Stimulated activated CD4-positive, alpha-beta T cell treated with anti-CD3 and anti-CD28 coated beads, Interleukin-2, amount 100 ng/mL, for 4 hours (primary cell): ENCODE measurements at places on chromosomes 1 and 21.

- no peak for DNase-seq
Measured at GRCh38 chr1:191350938-191351337, 807.3 kb upstream of the RGS18 start.

- DNase-seq: no peak
Measured at GRCh38 chr1:41751804-41752513, 166.8 kb downstream of the HIVEP3 start.

- DNase-seq: no peak
Measured at GRCh38 chr1:185960422-185961321, 226.5 kb downstream of the HMCN1 start.

GRCh38 chr1:147648933-147649332, 21.4 kb downstream of the ACP6 start:
- DNase-seq: no peak

DNA sequence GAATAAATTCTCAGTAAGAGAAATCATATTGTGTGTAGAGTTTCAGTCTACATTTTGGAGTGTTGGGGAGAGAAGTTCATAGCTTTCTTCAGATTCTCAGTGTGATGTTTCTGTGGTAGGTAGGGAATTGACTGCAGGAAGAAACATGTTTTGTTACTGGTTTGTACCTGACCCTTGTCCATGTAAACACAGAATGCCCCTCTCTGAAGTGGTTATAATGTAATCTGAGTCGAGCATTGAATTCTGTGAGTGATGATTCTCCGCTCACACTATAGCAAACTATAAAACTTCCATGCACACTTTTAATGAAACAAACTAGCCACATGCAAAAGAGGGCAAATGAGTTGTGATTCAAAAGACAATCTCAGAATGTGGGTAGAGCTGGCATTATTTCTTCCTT, 433.2 kb downstream of the USP25 start:
- DNase-seq: no peak

DNA sequence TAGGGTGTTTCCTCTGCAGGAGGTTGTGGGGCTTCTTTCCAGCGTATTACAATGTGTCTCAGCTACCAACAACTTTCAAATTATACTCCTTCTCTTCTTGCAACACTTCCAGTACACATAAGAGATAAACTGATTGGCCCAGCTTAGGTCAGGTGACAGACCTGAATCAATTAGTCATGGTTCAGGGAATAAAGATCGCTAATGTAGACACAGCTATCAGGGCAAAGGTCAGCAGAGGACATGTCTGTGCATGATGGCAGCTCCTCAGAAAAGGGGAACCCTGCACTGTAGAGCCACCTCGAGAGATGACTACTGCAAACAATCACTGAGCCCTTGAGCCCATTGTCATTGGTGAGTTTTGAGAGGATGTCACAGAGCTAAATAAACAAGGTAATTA, 36.8 kb upstream of the PKN2 start:
- DNase-seq: no peak

GRCh38 chr1:9404117-9404914, 111.6 kb downstream of the SPSB1 start:
- no peak for DNase-seq

- no peak for DNase-seq
Measured at GRCh38 chr1:106956721-106957120, 99.8 kb upstream of the PRMT6 start.

DNA sequence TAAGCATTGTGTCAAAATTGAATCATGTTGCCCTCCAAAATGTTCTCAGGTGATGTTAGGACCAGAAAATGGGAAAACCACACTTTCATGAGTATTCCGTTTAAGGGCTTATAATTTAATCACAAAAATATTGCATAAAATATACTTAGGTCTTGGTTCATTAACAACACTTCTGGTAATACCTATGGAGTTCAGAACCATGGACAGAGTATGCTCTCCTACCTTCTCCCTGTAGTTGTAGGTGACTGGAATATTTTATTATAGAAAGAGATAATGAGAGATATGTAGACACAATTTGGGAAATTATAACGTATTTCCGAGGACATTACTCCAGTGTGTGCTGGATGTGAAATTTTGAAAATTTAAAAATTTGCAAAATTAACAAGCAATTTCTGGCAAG, 232.5 kb downstream of the NCAM2 start:
- DNase-seq: no peak

DNA sequence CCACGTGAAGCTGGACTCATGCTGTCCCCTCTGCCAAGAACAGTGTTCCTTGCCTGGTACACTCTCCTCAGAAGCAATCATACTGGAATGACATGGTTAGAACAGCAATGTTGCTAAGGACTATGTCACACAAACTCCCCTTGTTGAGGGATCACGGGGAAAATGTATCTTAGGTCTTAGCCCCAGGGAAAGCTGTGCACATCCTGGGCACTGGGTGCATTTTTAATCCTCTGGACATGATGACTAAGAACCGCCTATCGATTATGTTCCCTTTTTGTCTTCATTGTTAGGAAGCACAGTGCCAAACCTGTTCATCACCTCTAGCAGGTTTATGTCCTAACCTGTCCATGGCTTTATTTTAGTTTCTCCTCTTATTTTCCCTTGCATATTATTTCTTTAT, 115.1 kb downstream of the HIVEP3 start:
- DNase-seq: no peak

- no peak for DNase-seq
Measured at GRCh38 chr1:234106032-234106431, 201.6 kb downstream of the SLC35F3 start.

GRCh38 chr21:31318971-31319370, 25.1 kb downstream of the TIAM1 start:
- no peak for DNase-seq

- no peak for DNase-seq
Measured at GRCh38 chr1:167849666-167850065, 64.3 kb downstream of the ADCY10 start.

DNA sequence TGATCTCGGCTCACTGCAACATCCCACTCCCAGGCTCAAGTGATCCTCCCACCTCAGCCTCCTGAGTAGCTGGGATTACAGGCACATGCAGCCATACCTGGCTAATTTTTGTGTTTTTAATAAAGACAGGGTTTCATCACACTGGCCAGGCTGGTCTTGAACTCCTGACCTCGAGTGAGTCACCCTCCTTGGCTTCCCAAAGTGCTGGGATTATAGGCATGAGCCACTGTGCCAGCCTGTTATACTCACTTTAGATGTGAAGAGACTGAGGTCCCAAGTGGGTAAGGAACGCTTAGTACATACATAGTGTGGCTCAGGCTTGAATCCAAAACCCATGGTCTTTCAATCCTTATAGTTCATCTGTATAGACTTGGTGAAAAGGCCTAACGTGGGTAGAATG, 63.7 kb upstream of the EPS8L3 start:
- no peak for DNase-seq

DNA sequence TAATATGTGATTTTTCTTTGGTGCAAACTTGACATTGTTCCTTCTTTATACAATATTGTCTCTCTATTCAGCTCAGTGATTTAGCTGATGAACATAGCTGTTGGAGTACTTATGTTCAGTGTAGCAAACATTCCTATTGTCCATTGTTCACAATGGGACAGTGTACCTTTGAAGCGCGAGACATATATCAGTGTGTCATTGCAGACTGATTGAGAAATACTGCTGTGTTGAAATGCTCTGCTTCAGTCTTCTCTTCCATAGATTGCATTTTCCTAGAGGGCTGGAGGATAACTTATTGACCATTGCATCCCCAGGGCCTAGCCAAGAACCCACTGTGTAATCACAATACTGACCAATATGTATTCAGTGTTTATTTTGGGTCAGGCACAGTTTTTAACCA, 46.5 kb downstream of the HLX start:
- DNase-seq: no peak

GRCh38 chr1:76865696-76866286, 1.5 kb upstream of the ST6GALNAC5 start:
- DNase-seq: no peak

DNA sequence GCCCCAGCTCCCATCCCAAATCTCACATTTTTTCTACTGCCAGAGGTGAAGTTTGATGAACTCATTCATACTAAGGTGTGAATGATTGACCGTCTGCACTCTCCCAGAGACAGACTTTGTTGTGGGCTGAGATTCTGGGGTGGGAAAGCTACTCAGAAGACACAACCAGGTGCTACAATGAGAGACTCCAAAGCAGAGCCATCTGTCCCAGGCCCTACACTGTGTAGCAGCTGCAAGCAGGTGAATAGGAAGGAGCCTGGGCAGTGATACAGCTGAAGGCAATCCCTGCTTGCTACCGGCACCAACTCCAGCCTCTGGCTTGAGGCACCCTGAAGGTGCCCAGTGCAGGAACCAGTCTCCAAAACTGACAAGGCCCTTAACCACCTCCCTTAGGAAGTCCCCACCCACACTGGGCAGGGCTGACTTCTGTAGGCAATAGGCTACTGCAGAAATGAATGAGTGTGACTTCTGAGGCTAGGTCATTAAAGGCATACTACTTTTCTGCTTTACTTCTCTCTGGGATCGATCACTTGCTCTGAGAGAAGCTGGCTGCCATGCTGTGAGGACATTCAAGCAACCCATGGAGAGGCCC, 79.7 kb upstream of the RUNX3 start:
- no peak for DNase-seq

GRCh38 chr1:34906756-34907155, 22.7 kb downstream of the DLGAP3 start:
- DNase-seq: no peak

- DNase-seq: no peak
Measured at GRCh38 chr21:39073063-39073462, 110.2 kb downstream of the PSMG1 start.

- DNase-seq: no peak
Measured at GRCh38 chr1:13583966-13584791, 547 bp downstream of the PDPN start.

GRCh38 chr21:17454315-17455027, 58.4 kb upstream of the CXADR start:
- no peak for DNase-seq

GRCh38 chr1:27116232-27116631, 38.7 kb downstream of the SLC9A1 start:
- no peak for DNase-seq

DNA sequence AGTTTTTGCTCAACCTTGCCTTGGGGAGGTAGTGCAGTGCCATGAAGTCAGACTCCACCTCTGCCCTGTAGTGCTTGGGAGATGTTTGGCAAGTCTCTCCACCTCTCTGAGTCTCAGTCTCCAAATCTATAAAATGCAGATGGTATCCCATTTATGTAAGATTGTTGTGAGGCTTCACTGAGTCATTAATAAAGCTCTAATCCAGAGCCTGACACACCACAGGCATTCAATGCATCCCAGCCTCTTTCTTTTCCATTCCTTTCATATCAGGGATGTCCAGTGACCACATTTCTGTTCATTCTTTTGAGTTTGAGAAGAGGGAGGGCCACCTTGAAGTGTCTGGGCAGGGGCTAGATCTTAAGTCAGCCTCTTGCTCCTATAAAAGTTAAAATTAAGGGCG, 37.6 kb upstream of the LMO4 start:
- DNase-seq: no peak

GRCh38 chr1:38183096-38183495, 136.5 kb upstream of the POU3F1 start:
- no peak for DNase-seq

DNA sequence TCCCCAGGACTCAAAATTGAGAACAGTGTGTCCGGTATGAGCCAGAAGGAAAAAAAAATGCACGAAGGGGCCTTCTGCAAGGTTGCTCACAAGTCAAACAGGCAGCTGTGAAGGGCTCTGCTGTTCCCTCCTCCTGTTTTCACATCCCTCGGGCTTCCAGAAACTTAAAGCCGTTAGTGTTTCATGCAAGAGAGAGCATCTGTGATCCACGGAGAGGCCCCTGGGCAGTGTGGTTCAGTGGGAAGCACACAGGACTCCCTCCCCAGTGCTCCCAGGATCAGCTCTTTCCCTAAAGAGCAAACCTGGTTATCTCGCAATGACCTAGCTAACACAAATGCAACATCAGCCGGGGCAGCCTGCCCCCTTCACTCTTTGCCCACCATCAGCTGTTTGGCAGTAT, 2.9 kb upstream of the MATN1 start:
- DNase-seq: no peak

DNA sequence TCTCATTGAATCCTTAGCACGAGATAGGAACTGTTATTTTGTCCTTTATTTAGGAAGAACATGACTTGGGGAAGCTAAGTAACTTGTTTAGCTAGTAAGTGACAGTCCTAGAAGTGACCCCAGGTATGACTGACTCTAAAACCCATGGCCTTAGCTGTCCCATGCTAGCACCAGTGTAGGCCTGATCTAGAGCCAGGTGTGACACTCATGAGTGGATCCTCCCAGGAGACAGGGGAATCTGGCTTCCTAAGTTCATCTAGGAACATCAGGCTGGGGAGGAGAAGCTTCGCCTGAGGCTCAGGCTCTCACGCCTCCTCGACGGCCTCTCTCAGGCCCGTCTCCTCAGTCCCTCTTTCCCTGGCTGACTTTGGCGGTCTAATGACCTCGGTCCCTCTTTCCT, 31.2 kb downstream of the CD48 start:
- no peak for DNase-seq

DNA sequence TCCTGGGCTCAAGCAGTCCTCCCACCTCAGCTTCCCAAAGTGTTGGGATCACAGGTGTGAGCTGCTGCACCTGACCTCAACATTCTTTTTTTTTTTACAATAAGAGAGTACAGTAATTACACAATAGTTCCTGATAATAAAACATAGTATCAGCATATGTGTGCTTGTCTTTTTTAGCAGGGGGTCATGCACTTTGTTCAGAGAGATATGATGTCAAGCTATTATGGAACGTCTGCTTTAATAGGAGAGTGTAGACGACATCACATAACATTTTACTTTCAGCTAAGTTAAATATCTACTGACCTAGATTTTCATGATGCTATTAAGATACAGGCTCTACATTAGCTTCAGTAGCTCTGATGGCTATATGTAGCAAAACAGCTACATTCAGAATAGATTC, 70.5 kb downstream of the FMO4 start:
- DNase-seq: no peak

GRCh38 chr1:236066828-236067386, 2.0 kb upstream of the NID1 start:
- peak; percentile 55 for DNase-seq

DNA sequence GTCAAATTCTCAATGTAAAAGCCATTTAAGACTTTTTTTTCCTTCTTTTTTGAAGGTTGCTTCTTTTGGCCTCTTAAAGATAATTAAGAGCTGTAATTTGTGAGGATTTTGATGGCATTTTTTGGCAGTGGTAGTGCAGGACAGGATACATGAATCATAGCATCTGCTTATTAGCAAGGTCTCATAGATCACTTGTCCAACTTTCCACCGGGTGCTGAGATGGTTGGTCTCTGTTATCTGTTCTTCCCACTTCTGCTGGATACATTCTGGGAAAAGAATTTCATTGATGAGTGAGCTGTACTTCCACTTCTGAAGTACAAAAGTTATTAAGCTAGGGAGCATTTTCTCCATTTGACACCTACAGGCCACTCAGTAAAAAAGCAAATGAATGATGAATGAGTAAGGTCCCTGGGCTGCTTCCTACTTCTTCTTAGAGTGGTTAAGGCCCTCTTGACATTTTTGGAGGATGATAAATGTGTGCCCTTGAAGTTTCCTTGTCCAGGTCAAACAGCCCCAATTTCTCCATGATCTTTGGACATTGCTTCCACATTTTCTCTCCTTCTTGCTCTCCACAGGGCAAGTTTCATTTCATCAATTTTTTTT, 100.6 kb downstream of the ROR1 start:
- no peak for DNase-seq

GRCh38 chr21:45029298-45029947, 45.0 kb upstream of the ADARB1 start:
- DNase-seq: no peak

- no peak for DNase-seq
Measured at GRCh38 chr1:69671363-69672010, 103.8 kb downstream of the LRRC7 start.
